Natural killer cell treated with Interleukin-12 subunit alpha and Interleukin-12 subunit beta and Interleukin-15 and Interleukin-18, amount 100 ng/mL, for 72 hours (primary cell): ENCODE measurements at places on chromosomes 7 and 10. TPM values are rescaled to one million over a fixed set of nuclear protein-coding genes. Genes with fewer than 3 reads are reported as not detected.
A peak's percentile ranks its signal among the peaks of the same experiment; 100 is the strongest.

GRCh38 chr7:131504157-131504899, 52.1 kb downstream of the PODXL start:
- DNase-seq: no peak

GRCh38 chr10:11631890-11632587, 20.6 kb upstream of the USP6NL start:
- DNase-seq: peak; percentile 79

- DNase-seq: no peak
Measured at GRCh38 chr10:123146013-123146893, 1.7 kb upstream of the HMX2 start.

DNA sequence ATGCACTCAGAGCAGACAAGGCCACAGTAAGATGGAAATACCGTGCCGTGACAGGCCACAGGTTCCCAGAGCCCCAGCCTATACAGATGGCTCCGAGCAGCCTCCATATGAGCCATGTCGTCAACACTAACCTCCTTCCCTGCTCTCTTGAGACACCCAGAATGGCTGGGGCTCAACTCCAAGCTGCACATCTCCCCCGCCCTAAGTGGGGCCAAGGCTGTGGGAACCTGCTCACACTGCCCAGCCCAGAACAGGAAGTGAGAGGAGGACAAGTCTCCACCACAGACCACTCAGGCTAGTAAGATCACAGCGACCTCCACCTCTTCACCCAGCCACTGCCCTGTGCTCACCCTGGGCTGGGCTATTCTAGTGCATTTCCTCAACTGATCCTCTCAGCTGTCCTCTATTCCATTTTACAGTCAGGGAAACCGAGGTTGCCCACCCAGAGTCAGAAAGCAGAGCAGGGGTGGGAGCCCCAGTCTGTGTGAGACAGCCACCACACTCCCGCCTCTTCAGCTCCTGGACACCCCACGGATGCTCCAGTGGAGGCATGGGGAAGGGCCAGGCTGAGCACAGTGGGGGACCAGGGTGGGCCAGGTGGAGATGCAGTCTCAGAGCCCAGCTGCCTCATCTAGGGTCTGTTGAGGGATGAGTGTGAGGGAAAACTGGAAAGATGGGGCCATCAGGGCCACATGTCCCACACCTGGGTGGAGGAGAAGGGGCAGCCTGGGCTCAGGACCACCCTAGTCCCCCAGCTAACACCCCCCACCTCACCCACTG, 11.6 kb downstream of the GRID1 start:
- no peak for DNase-seq

The RHEB gene
- 45.4 TPM for total RNA-seq

The UBE2D1 gene
- total RNA-seq: 12.7 TPM

The GIMAP4 gene
- 245 TPM for total RNA-seq
